Substantia nigra (tissue), 51 donors: ENCODE measurements at places on chromosomes 7 and 10.

DNA sequence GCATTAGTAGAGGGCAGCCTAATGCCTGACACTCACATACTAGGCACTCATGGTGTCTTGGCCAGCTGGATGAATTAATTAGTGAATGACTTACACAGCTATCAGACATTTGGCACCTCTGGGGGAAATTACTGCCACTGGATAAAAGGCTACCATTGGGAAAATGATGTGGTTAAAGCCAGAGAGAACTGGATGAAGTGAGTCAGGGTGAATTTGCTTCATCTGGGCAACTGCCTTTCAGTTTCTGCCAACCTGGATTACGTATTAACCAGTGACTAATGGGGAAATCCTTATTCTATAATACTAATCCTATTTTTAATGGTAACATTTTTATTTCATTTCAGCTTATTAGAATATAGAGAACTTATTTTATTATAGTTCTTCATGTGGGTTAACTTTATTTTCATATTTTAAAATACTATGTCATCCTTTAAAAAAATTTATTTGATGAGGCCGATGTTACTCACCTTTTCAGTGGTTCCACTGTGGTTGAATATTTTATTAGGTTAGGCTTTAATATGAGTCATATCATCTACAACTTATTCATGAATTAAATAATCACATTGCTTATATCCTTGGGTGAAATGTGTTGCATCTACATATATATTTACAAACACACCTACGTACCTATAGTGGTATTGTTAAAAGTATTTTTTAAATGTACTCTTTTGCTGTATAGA, 85.6 kb upstream of the CAPZA2 start:
- DNase-seq = no peak

DNA sequence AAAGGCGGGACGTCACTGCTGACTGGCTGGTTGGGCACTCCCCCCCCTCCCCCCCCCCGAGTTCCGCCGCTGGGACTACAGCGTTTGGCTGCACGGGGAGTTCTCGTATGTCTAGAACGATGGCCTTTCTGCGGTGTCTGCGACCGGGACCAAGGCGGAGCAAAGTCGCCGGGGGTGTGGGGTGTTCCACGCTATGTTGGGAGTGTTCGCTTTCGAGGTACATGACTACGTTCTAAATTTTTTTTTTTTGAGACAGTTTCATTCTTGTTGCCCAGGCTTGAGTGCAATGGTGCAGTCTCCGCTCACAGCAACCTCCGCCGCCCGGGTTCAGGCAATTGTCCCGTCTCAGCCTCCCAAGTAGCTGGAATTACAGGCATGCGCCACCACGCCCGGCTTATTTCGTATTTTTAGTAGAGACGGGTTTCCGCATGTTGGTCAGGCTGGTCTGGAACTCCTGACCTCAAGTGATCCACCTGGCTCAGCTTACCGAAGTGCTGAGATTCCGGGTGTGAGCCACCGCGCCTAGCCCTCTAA, 573 bp upstream of the IDI1 start:
- no peak for DNase-seq

- no peak for DNase-seq
Measured at GRCh38 chr7:137816696-137817320, 30.0 kb downstream of the DGKI start.

GRCh38 chr7:24441314-24442027, 131.8 kb upstream of the PALS2 start:
- no peak for DNase-seq

- DNase-seq = no peak
Measured at GRCh38 chr10:23172429-23173213, 19.5 kb upstream of the PTF1A start.

DNA sequence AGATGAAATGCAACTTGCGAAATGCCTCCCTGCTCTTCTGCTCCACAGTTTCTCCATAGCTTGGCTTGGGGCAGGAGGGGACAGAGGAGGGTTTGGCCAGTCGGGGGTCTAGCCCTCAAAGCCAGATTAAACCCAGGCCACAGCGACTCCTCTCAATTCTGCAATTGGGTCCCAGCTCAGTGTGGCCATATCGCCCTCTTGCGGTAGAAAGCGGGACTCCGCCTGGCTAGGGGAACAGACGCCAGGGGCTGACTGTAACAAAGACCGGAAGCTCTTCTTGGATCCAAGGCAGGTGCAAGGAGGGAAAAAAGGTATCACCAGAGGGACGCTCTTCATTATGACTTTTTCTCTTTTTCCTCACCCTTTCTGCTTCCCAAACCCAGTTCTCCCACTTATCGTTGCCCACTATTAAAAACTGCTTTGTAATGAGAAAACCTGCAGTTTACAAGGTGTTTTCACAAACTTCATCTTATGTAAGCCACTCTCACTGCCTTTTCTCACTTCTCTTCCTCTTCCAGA, 36.6 kb upstream of the TNPO3 start:
- DNase-seq = peak; percentile 22

- DNase-seq = no peak
Measured at GRCh38 chr7:42770114-42770513, 141.8 kb downstream of the C7orf25 start.
